NCI-H524 (cell line): ENCODE measurements at places on chromosomes 5 and 9.
A peak's percentile ranks its signal among the peaks of the same experiment; 100 is the strongest.

GRCh38 chr5:117191251-117191650 is 616.6 kb upstream of the SEMA6A start:
- DNase-seq, result no peak

DNA sequence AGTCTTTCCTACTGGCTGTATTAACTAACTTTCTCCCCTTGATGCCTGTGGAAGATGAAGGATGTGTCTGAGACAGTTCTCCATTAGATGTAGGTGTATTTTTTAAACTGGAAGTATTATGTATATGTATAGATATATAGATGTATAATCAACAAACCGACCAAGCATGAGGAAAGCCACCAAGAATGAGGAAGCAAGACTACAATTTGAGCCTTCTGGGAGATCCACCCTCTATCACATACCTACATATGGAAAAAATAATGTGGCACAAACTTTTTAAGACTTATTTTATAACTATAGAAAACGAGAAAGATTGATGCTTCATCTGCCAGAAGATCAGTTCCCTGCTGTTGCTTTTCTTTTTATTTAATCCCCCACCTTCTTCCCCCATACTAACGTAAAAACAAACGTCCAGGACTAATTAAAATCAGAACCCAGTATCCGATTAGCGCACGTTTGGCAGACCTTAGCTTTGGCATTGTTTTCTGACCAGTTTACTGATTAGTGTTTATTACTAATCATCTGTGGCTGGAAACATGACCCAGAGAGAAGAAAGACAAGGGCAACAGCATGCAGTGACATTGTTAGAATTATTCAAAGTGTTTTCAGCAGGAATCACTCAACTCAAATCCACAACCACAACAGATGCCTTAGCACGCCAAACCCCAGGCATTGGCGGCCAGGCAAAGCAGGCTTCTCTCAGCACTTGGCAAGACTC is 490.2 kb downstream of the EBF1 start:
- DNase-seq, result no peak

DNA sequence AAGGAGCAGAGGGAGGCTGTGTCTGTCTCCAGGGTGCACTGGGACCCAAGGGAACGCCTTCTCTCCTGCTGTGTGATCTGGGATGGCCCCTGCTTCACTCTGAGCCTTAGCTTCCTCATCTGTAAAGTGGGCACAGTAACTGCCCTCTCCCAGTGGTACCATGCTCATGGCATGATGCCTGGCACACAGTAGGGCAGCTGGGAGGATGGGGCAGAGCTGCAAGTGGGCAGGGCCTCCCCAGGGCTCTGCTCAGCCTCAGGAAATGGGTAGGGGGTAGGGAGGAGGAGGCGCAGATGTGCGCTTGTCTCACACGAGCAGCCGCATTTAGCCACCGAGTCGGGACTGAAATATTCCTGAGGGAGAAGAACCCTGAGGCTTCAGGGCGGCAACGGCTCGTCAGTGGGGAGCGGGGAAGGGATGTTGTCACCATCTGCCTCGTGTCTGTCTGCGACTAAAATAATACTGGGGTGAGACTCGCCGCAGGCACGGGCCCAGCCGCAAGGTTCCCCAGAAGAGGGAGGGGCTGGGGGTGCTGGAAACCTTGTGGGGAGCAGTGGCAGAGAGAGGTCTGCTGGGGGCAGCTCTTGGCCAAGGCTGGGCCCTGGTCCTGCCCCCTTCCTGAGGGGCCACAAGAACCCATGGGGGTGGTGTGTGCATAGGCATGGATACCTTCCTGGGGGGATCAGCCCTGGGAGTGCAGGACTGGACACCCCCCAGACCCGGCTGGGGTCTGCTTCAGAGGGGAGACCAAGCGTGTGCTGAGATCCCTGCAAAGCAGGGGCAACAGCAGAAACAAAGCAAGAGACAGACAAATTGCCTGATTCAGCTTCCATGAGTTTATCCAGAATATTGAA is 55.2 kb upstream of the PSD2 start:
- DNase-seq, result no peak

DNA sequence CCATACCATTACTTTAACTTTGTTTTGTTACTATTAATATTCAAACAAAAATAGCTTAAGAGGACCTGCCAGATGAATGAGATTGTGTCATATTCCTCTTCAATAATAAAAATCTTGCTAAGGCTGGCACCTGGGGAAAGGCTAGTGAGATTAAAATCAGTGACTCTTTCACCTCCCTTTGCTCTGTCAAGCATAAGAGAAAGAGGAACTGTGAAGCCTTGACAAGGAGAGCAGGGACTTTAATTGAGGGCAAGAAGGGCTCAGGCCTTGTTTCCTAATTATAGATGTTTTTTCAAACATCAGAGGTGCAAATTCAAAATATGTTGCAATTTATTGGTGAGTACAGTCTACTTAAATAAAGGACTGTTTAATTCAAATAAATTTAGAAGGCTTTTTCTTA is 91.7 kb downstream of the SPATA31D1 start:
- no peak for DNase-seq

- DNase-seq, result no peak
These were observed 109.4 kb downstream of the PJA2 start for GRCh38 chr5:109300367-109300766.

GRCh38 chr9:85425153-85425611 is 316.6 kb downstream of the AGTPBP1 start:
- peak; percentile 13 for DNase-seq

DNA sequence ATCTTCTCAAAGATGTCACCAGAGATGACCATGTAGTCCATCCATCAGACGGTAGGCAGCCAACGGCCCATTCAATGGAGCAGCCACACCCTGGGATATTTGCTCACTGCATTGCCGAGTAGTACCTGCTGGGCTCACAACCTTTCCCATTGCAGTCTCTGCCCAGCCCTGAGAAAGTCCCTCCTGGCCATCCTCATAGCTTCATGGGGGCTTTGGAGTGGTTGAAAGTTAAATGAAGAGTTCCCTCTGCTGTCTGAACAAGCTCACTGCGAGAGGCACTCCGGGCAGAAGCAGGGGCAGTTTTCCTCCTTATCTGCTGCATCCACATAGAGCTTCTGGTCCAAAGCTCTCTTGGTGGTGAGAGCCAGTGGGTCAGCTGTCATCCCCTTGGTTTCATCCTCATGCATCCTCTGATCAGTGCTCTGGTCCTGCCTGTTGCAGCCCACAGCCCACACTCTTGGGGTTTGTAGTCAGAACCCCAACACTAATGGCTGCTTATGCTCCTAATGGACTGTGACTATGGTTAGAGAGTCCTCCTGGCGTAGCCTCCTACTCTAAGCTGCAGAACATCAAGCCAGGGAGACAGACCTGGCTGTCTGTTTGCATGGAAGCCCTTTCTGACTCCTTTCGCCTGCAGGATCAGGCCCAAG is 23.3 kb downstream of the TNFSF8 start:
- peak; percentile 39 for DNase-seq

DNA sequence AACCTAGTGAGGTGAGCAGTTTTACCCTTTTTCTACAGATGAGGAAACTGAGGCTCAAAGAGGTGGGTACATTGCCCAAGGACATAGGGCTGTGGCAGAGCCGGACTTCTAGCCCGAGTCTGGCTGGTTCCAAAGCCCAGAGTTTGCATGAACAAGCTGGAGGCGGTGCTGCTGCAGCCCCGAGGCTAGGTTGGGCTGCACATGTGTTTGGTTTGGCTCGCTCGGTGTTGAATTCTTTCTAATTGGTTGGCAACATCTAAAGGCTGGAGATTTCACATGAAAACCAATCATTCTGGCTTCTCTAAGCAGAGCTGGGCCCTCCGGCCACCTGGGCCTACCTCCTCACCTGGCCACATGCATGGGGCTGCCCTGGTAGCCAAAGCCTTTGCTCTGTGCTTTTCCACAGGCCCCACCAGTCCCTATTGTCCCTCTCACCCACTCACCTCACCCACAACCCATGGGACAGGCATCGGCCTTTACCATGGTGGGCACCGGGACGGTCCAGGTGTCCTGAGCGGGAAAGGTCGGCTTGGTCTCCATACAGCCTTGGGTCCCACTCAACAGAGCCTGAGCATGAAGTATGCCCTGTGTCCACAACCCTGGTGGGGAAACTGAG is 262.3 kb downstream of the NSG2 start:
- DNase-seq, result no peak

DNA sequence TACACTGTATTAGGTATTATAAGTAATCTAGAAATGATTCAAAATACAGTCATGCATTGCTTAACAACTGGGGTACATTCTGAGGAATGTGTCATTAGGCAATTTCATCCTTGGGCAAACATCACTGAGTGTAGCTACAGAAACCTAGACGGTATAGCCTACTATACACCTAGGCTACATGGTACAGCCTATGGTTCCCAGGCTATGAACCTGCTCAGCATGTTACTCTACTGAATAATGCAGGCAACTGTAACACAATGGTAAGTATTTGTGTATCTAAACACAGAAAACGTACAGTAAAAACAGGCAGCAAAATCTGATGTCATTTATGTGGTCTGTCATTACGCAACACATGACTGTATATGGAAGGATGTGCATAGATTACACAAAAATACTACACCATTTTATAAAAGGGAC is 96.8 kb downstream of the RAPGEF6 start:
- no peak for DNase-seq

- no peak for DNase-seq
These were observed 1.4 kb downstream of the FAM193B start for GRCh38 chr5:177552839-177553455.

GRCh38 chr9:104765138-104765537 is 1.2 kb downstream of the NIPSNAP3B start:
- no peak for DNase-seq

- DNase-seq, result no peak
These were observed 59.5 kb downstream of the MUSK start for GRCh38 chr9:110728058-110728457.

DNA sequence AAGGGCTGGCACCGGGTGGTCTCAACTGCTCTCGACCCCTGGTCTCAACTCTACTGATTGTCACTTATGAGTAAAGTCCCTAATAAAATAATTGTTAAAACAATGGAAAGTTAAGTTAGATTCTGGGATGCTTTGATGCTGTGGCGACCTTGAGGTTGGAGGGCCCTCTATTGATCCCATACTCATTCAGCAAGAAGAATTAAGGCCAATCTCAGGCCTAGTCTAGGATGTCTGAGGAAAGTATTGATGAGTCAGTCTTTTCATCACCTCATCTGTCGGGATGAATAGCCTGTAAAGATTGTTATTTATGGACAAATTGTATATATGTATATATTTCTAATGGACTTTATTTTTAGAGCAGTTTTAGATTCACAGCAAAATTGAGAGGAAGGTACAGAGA is 50.8 kb downstream of the WDR36 start:
- DNase-seq, result peak; percentile 1

- DNase-seq, result no peak
These were observed 730.9 kb upstream of the RGMB start for GRCh38 chr5:98042521-98042920.

GRCh38 chr9:128043467-128043868 is 23.7 kb downstream of the NAIF1 start:
- no peak for DNase-seq

DNA sequence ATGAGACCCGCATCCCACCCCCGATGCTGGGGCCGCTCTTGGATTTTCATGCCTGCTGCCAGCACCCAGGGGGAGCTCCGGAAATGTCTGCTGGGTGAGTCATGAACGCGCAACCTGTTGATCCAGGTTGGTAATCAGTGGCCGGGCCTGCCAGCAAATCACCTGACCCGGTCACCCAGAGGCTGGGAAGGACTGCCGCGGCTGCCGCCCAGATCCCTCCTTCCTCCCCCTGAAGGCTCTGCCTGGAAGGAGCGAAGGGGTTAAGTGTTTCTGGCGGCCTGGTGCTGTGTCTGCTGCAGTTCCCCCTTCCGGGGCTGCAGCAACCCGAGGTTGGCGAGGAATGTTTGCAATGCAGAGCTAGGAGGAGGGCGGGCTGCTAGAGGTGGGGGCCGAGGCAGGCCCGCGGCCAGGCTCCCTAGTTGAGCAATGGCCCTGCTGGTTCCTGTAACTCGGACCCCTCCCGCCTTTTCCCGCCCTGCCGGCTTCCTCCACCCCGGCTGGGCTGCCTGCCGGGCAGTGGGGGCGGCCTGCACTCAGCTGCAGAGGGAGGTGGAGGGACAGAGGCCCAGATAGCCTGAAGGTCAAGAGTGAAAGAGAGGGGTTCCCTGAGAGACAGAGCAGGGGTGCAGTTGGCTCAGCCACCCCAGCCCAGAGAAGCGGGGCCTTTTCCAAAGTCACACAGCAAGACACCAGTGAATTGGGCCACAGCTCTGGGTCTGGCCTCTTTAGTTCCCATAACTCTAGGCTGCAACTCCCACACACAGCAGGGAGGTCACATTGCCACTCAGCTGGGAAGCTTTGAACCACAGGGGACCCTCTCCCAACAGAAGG is 156.3 kb upstream of the IER5L start:
- DNase-seq, result no peak

- DNase-seq, result peak; percentile 83
These were observed 1173.4 kb upstream of the ACO1 start for GRCh38 chr9:31210978-31211570.

DNA sequence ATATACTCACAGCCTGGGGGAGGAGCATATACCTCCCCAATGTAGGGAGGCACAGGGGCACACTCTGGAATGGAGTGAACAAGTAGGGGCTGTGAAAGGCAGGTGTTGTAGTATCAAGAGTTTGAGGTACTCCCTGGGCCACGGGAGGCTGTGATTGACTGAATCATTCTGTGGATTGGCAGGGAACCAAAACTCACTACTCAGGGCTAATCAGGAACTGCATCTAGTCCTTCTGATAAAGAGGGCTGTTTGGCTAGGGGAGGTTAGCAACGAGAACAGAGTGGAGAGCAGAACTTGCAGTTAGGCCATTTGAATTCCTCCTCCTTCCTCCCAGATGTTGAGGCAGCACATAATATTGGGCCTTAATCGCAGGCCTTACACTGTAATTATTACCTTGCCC is 369.2 kb upstream of the MPDZ start:
- DNase-seq, result no peak
